SHP77 (cell line): ENCODE measurements at places on chromosomes 6 and 20.

DNA sequence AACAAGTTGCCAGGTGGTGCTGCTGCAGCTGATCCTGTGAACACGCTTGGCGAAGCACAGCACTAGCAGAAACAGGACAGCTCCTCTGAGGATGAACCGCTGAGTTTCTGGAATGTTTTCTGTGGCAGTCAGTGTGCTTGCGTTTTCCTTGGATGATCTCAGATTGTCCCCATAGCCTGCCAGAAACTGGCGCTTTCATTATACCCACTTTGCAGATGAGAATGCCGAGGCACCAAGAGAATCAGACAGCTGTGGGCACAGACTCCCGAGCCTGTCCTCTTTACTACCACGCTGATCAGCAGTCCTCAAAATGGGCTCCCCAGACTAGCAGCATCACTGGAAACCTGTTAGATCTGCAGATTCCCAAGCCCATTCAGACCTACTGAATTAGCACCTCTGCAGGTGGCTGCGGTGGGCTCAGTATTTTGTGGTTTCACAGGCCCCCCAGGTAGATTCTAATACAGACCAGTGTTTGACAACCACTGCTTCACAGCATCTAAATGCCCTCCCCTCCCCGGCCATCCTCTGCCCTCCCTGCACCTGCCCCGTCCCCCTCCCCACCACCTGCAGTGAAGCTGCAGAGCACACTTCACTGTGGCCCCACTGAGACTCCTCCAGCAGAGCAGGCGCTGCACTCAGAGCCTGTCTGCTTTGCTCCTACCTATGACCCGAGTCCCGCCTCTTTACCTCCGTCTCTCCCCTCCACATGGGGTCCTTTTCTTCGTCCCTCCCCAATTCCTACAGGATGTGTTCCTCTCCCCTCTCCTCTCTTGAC is 29.6 kb downstream of the SPATA2 start:
- DNase-seq, result no peak

GRCh38 chr6:106173124-106173879 is 87.2 kb downstream of the PRDM1 start:
- DNase-seq, result no peak

GRCh38 chr6:159042003-159042825 is 2.6 kb downstream of the TAGAP start:
- peak; percentile 62 for DNase-seq

- no peak for DNase-seq
These were observed 116.2 kb downstream of the SGK1 start for GRCh38 chr6:134201716-134202115.

DNA sequence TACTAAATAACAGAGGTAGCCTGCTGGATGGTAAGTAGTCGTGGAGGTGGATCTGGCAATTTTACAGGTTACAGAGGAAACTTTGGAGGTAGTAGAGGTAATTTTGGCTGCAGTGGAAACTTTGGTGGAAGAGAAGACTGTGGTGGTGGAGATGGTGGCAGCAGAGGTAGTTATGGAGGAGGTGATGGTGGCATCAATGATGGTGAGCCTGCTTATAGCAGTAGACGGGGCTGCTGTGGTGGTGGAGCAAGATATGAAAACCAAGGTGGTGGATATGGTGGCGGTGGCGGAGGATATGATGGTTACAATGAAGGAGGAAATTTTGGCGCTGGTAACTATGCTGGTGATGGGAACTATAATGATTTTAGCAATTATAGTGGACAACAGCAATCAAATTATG is 15.3 kb downstream of the RAB5IF start:
- no peak for DNase-seq
